ENCODE measurements at places on chromosomes 4 and X.

- no peak for DNase-seq
Observed at GRCh38 chr4:106816496-106816895, 219.6 kb downstream of the DKK2 start.

DNA sequence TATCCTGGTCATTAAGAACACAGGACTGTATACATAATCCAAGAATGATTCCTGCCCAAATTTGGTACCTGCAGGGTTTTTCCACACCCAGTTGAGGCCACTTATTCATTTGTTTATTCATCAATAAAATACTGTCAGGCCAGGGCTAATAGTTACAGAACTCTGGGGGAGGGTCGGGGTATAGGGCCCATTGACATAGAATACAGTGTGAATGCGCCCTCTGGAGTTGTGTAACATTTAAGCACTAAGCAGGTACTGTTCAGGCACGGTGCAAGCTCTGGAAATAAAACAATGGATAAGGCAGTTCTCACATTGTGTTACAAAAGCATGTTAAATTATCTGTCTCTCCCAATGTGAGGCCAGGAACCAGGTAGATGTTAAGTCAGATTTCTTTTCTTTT, 30.8 kb upstream of the LRBA start:
- no peak for DNase-seq

- DNase-seq, result no peak
Observed at GRCh38 chr4:134585972-134586371, 384.4 kb upstream of the PABPC4L start.

GRCh38 chr4:38805530-38806145, 1.0 kb upstream of the TLR1 start:
- no peak for DNase-seq

DNA sequence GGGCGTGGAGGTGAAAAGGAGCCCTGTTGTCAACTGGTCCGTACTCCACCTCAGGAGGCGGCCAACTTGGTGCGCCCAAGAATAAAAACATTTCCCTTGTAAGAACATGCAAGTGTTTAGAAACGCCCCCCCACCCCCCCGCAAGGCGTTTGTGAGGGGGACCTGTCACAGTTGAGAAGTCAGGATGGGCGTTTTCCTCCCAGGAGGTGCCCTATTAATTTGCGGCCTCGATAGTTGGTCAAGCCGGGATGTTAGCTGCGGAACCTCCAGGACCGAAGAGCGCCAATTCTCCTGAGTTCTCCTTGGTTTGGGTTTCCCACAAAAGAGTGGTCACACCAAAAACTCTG, 651 bp upstream of the SAP30 start:
- DNase-seq, result no peak

DNA sequence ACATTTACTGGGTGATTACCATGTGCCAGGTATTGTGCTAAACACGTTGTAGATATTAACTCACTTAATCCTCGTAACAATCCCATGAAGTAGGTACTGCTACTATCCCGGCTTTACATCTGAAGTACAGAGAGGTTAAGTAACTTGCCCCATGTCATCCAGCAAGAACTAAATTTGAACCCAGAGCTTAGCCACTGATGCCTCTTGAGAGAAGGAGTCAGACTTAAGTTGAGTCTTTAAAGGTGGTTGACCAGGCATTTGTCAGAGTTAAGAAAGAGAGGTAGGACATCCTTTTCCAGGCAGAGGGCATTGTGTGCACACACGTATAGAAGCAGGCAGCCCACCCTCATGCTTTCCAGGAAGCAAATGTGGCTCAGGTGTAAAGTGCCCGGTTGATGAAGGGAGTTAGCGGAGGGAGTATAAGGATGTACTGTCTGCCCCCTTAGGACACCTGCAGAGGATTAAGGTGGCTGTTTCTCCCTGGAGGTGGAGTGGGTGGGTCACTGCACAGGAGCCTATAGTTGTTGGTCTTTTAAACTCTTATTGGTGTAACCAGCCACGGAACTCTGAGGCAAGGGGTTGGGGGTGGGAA, 335 bp upstream of the CD38 start:
- no peak for DNase-seq

DNA sequence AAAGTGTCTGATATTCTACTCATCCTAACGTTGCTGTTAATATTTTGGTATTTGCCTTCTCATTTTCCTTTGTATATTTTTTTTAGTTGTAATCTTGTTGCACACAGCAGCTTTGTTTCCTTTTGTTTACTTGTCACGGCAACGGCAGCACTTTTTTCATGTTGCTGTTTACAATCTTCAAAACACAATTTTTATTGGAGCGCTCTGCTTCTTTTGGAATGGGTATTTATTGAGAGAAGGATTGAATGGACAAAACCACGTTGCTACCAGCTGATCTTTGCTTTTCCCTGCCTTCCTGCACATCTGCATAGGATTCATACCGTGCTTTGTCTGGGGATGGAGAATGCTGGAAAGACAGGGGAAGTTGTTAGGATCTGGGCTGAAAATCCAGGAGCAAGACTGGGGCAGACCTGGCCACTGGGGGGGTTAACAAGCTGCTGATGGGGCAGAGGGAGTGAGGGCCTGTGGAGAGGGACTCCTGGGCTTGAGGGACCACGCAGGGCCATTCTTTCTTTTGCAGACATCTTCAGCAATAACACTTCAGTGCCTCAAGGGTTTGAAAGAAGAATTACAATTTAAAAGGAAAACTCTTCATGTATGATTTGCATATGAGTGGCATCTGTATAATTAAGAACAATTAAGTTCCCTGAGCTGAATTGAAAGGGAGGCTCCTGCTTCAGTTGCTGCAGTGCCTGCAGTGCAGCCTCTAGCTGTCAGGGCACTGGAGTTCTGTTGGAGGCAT, 69.8 kb downstream of the TMEM131L start:
- DNase-seq, result no peak

DNA sequence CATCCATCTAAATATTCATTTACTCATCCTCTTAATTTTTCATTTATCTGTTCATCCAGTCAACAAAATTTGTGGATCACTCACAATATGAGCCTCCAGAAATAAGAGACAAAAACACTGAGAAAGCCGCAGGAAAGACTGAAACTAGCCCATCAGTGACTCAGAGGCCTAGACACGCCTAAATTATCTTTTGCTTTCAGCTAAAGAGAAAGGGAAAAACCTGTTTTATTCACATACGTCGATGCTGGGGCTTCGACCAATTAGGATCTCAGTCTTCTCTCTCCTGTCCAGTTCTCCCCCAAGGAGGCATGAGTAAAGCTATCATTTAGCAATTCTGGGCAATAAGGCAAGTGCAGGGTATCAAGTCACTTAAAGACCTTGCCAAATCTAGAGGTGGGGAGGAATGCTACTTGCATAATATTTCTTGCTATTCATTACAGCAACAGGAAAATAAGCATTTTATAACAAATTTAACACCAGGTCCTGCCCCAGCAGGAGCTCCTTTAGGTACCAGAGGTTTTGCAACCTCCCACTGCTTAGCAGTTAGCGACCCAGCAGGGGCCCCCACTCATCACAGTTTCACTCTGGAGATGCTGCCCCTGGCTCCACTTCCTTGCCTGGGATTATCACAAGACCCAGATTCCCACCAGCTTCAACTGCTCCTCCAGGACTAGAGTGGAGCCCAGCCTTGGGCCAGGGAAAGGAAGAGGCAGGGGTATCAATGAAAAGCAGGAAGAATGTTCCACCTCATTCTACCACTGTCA, 30.1 kb upstream of the TMEM154 start:
- no peak for DNase-seq

- no peak for DNase-seq
Observed at GRCh38 chrX:133370696-133371275, 44.5 kb downstream of the GPC4 start.

DNA sequence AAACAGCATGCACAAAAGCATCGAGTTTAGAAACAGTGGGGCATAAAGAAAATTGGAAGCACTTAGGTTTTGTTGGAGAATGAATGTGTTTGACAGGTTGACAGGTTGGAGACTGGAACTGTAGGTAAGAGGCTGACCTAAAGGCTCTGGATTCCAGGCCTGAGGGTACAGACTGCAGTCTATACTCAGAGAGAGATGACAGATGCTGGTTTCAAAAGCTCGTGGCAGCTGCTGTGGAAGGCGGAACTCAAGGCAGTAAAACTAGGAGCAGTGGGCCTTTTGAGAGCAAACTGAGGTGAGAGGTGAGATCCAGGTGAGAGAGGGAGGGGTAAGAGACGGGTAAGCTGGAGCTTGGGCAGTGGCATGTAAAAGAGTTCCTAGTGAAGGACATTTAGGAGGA, 415.2 kb downstream of the TRIML1 start:
- no peak for DNase-seq

GRCh38 chr4:16729336-16729735, 169.1 kb downstream of the LDB2 start:
- no peak for DNase-seq

Measured in caudate nucleus (tissue), 63 donors.